ENCODE measurements at places on chromosomes 4 and X.

- no peak for DNase-seq
- no peak overlapping the region for H3K4me3 ChIP-seq
- no peaks in the 10 kb centered on the region for H3K27me3 ChIP-seq
- H3K27ac ChIP-seq: no peak overlapping the region
- H3K36me3 ChIP-seq: peaks cover 54% of the 10 kb centered on the region
- H3K4me1 ChIP-seq: peaks cover 14% of the 10 kb centered on the region
Observed at GRCh38 chr4:148090503-148091476, 351.4 kb downstream of the NR3C2 start.

DNA sequence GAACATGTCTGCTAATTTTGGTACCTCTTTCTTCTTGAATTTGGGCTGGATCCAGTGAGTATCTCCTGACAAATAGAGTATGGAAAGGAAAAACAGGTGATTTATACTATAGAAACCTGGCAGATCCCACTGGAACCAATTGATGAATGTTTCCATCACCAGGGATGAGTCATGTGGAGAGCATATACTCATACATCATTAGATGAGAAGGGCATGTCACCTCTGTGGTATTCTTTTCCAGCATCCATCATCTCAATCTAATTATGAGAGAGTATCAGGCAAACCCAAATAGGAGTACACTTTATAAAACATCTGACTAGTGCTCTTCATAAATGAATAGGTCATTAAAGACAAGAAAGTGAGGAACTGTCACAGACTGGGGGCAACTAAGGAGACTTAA, 90.7 kb downstream of the CLDN22 start:
- no peak overlapping the region for H3K4me3 ChIP-seq
- no peak overlapping the region for H3K27ac ChIP-seq
- no peaks in the 10 kb centered on the region for H3K36me3 ChIP-seq
- H3K27me3 ChIP-seq: no peaks in the 10 kb centered on the region

- H3K4me1 ChIP-seq: no peaks in the 10 kb centered on the region
- DNase-seq: no peak
- H3K27me3 ChIP-seq: no peaks in the 10 kb centered on the region
- no peak overlapping the region for H3K4me3 ChIP-seq
- H3K36me3 ChIP-seq: no peaks in the 10 kb centered on the region
Observed at GRCh38 chrX:36431819-36432218, 512.3 kb downstream of the CFAP47 start.

- no peak for DNase-seq
- no peaks in the 10 kb centered on the region for H3K27me3 ChIP-seq
- H3K4me1 ChIP-seq: peaks cover 3% of the 10 kb centered on the region
- H3K4me3 ChIP-seq: no peak overlapping the region
- H3K36me3 ChIP-seq: peaks cover 1% of the 10 kb centered on the region
Observed at GRCh38 chr4:146333895-146334262, 119.5 kb downstream of the REELD1 start.

DNA sequence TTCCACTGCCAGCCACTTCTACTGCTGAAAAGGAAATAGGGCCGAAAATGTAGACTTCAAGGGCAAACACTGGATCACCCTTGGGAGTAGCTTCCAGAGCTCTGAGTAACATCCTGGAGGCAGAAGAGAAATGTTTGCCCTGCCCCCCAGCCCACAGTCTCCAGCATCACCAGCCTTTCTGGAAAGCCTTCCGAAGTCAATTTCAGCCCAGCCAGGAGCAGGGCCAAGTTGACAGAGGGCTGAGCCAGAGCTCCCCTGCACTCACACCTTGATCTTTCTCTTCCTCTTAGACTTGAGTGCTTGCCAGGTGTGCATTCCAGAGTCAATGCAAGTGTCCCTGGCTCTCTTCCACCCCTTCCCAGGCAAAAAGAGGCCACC, 35.2 kb downstream of the SLC25A5 start:
- H3K36me3 ChIP-seq: no peaks in the 10 kb centered on the region
- H3K4me3 ChIP-seq: no peak overlapping the region

DNA sequence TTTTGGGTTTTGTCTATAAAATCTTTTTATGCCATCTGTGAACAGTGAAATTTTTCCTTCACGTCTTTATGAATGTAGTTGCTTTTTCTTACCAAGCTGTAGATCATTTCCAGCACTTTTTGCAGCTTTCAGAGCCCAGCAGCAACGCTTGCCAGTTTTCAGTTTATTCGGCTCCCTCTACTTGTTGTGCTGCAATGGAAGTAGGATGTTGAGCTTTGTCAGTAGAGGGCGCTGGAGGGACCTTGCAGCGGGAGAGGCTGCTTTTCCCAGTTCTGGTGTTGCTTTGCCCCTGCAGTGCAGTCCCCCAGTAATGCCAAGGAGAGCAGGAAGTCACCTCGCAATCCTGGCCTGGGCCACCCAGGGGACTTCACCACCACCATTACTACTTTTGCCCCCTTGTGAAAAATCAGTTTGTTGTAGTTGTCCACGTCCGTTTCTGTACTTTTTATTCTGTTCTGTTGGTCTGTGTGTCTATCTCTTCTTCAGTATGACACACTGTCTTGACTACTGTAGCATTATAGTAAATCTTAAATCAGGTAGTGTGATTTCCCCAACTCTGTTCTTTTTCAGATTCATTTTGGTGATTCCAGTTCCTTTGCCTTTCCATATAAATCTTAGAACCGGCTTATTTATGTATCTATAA, 21.8 kb downstream of the CMC4 start:
- H3K36me3 ChIP-seq: peaks cover 2% of the 10 kb centered on the region
- H3K4me3 ChIP-seq: no peak overlapping the region
- peak; percentile 57 for DNase-seq
- no peaks in the 10 kb centered on the region for H3K27me3 ChIP-seq
- peak overlapping the region; percentile 86 for H3K27ac ChIP-seq

GRCh38 chrX:20442597-20442996, 175.9 kb upstream of the RPS6KA3 start:
- H3K27ac ChIP-seq: peak overlapping the region; percentile 6
- peak; percentile 77 for DNase-seq
- peaks cover 15% of the 10 kb centered on the region for H3K4me1 ChIP-seq
- H3K36me3 ChIP-seq: no peaks in the 10 kb centered on the region

DNA sequence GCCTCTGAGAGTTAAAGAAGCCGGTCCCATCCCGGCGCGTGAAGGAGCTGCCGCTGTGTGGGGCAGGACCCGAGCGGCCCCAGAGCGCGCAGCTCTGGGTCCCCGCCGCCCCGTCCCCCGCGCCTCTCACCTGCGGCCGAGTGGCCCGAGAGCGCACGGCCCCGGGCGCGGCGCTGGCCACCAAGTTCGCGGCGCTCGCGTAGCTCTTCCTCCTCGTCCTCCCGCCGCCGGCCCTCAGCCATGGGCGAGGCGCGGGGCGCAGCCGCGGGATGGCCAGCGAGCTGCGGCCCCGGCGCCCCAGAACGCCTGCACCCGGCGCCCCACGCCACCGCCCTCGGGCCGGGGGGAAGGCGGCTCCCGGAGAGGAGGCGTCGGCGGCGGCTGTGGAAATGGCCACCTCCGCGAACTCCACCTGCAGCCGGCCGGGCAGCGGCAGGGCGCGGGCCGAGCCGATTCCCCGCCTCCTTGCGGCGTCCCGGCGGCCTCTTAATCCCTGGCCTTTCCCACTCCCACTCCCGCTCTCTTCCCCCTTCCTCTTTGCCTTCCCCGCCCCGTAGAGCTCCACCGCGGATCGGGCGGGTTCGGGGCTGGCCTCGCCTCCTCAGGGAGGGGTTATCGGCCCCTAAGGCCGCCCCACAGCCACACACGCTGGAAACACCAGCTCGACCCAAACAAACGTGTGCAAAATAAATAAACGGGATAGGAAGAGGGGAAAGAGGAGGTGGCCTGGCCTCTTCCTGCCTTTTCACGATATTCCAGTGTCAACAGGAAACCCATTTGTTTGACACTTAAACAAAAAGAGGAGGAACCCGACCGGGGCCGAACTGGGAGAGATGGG, at the start of gene SH3D19:
TSS of gene SH3D19 (minus strand) at position 495 of the 838 bp plus-strand sequence. CDS start at position 242, 253 bp downstream.
- DNase-seq: no peak
- no peak within 1 kb of the TSS for H3K27ac ChIP-seq
- H3K27me3 ChIP-seq: peaks cover 54% of the 10 kb centered on the region

DNA sequence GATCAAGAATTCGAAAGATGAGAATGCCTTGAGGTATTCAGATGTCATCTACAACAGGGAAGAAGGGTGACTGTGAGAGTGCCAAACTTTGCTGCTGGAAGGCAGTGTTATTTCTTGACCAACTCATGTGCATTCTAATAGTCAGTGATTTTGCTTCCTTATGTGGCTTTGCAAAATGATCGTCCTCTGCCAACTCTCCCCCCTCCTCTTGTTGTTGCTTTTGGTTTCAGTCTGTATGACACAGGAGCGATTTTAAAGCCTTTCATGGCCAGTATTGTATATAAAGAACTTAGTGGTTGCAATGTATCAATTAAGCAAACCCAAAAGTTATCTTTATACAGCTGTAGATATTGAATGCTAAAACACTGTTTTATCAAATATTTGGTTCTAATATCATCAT, 379.1 kb downstream of the IL1RAPL1 start:
- DNase-seq: no peak
- H3K27me3 ChIP-seq: no peaks in the 10 kb centered on the region
- H3K4me1 ChIP-seq: no peaks in the 10 kb centered on the region

GRCh38 chr4:78710536-78710935, 65.6 kb upstream of the BMP2K start:
- H3K27ac ChIP-seq: no peak overlapping the region
- H3K4me3 ChIP-seq: no peak overlapping the region
- DNase-seq: no peak
- no peaks in the 10 kb centered on the region for H3K4me1 ChIP-seq

GRCh38 chrX:65928522-65928921, 111.4 kb downstream of the VSIG4 start:
- DNase-seq: no peak
- H3K4me3 ChIP-seq: no peak overlapping the region
- no peaks in the 10 kb centered on the region for H3K27me3 ChIP-seq
- H3K27ac ChIP-seq: no peak overlapping the region
- H3K4me1 ChIP-seq: peaks cover 45% of the 10 kb centered on the region

- no peaks in the 10 kb centered on the region for H3K36me3 ChIP-seq
- H3K4me3 ChIP-seq: no peak overlapping the region
- H3K27me3 ChIP-seq: peaks cover 10% of the 10 kb centered on the region
- H3K4me1 ChIP-seq: peaks cover 4% of the 10 kb centered on the region
- no peak overlapping the region for H3K27ac ChIP-seq
Observed at GRCh38 chr4:123749383-123749782, 352.8 kb downstream of the SPRY1 start.

DNA sequence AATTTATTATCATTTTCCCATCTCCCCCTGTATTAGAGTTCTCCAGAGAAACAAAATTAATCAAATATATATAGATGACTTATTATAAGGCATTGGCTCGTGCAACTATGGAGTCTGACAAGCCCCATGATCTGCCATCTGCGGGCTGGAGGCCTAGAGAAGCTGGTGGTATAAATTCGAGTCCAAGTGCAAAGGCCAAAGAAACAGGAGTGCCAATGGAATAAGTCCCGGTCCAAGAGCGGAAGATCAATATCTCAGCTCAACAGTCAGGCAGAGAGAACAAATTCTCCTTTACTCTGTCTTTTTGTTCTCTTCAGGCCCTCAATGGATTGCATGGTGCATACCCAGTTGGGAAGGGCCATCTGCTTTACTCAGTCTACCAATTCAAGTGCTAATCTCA, 178.8 kb downstream of the NWD2 start:
- DNase-seq: no peak
- no peak overlapping the region for H3K27ac ChIP-seq
- H3K4me1 ChIP-seq: no peaks in the 10 kb centered on the region
- no peak overlapping the region for H3K4me3 ChIP-seq
- peaks cover 16% of the 10 kb centered on the region for H3K27me3 ChIP-seq
- H3K36me3 ChIP-seq: no peaks in the 10 kb centered on the region

DNA sequence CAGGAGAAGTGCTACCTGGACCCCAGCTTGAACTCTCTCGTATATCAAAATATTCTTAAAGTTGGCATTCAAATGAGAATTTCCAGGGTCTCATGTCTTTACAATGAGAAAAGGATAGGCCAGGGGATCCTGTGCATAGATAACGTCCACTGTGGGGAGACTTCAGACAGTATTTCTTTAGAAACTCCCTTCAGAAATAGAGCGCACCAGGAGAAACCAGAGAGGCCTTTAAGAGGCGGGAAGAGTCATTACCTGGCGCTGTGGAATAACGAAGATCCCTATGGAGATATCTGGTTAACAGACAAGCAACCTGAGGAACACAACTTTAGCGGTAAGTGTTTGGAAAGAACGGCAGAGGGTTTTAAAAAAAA, 600 bp downstream of the RADX start:
- peaks cover 10% of the 10 kb centered on the region for H3K4me1 ChIP-seq
- no peak for DNase-seq
- H3K27ac ChIP-seq: peak overlapping the region; percentile 93
- H3K4me3 ChIP-seq: peak overlapping the region; percentile 86

DNA sequence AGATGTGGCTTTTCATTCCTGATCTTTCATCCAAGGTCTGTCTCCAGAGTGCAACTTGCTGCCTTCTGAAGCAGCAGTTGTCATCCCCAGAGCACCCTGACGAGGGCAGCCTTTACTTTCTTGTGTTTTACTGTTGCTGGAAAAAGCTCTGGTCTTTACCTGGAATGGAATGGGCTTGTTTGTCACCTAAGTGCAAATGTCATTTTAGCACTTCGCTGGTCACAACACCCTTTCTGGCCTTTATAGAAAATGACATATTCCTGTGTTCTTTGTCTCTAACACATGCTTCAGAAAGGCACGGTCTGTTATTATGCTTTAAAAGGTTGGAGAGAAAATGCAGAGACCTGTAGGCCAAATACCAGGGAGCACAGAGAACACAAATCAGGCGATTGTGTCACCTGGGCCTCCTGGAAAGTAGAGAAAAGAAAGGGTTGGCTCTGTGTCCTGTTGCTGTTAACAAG, 332.7 kb upstream of the IGFBP7 start:
- no peak for DNase-seq
- no peak overlapping the region for H3K27ac ChIP-seq
- no peaks in the 10 kb centered on the region for H3K36me3 ChIP-seq
- no peaks in the 10 kb centered on the region for H3K27me3 ChIP-seq
- no peak overlapping the region for H3K4me3 ChIP-seq
- H3K4me1 ChIP-seq: no peaks in the 10 kb centered on the region

DNA sequence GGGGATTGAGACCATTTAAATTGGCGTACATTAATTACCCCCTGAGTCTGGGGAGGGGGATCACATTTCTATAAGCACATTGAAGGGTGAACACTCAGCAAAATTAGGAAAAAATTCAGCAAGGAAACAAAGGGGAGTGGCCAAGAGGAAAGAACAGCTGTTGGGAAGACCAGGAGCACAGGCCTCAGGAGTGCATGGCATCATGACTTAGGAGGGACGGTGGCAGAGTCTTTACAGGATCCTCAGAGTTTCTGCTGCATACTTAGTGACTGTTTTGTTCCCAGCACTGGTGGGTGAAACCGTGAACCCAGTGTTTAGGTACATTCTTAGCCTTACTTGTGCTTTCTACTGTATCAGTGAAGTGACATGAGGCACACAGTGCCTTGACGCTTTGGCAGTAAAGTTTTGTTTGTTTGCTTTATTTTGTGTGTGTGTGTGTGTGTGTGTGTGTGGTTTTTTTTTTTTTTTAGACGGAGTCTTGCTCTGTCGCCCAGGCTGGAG, 121.3 kb downstream of the CBR4 start:
- no peak for DNase-seq
- H3K27me3 ChIP-seq: no peaks in the 10 kb centered on the region
- H3K4me3 ChIP-seq: no peak overlapping the region
- H3K4me1 ChIP-seq: no peaks in the 10 kb centered on the region
- H3K36me3 ChIP-seq: no peaks in the 10 kb centered on the region

All from naive thymus-derived CD8-positive, alpha-beta T cell (primary cell).